Activated naive CD8-positive, alpha-beta T cell treated with anti-CD3 and anti-CD28 coated beads, Interleukin-2, amount 10 ng/mL, durations not matched to agents 7 days and 5 days (primary cell): ENCODE measurements at places on chromosomes 7 and 10. TPM values are rescaled to one million over a fixed set of nuclear protein-coding genes. Genes with fewer than 3 reads are reported as not detected.

DNA sequence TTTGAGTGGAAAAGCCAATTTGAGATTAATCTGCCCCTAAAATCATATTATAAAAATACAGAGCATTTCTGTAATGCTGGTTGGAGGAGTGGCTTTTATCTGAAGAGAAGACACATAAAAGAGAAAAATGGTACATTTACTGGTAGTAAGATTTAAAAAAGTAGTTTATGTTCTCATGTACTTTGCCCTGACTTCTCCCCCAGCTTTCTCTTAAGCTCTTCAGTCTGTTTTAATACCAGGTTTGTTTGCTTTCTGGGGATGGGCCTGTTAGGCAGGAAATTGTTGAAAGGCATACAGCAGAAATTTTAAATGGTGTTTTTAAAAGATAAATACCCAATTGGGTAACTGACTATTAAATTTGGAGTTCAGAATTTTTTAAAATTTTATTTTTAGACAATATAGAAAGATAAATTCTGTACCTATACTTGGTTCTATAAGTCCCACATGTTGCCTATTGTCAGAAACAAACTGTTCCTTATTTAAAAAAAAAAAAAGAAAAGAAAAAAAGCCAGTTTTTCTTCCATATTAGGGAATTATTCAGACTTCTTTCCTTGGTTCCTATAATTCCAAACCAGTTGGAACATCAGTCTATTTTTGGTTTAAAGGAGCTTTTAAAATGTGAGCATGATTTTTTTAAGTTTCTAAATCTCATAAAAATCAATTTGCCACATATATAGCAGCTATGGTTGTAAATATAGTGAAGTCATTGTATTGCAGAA lies 136.6 kb downstream of the ARID5B start:
- no peak for DNase-seq
- H3K36me3 ChIP-seq, result peaks cover 39% of the 10 kb centered on the region

DNA sequence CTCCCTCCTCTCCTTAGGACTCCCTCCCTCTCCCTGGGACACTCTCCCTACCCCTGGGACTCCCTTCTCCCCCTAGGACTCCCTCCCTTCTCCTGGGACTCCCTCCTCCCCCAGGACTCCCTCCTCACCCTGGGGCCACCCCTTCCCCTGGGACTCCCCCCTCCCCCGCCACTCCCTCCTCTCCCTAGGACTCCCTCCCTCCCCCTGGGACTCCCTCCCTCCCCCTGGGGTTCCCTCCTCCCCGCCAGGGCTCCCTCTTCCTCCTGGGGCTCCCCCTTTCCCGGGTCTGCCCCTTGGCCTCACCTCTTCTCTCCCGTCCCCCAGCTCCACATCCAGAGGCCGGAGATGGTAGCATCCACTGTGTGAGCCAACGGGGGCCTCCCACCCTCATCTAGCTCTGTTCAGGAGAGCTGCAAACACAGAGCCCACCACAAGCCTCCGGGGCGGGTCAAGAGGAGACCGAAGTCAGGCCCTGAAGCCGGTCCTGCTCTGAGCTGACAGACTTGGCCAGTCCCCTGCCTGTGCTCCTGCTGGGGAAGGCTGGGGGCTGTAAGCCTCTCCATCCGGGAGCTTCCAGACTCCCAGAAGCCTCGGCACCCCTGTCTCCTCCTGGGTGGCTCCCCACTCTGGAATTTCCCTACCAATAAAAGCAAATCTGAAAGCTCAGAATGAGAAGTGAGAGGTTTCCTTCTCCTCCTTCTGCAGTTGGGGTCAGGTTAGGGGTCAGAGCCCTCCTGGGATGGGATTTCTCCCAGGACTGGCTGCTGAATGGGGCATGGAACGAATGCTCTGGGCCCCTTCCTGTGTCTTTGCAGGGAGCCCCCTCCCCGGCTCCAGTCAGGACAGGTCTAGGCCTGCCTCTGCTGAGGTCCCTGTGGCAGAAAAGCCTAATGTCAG lies 1.4 kb upstream of the MUC17 start:
- H3K27me3 ChIP-seq, result peaks cover 8% of the 10 kb centered on the region
- peak overlapping the region; percentile 83 for H3K27ac ChIP-seq
- H3K4me1 ChIP-seq, result peaks cover 4% of the 10 kb centered on the region
- H3K36me3 ChIP-seq, result no peaks in the 10 kb centered on the region
- peak; percentile 39 for DNase-seq

The SPACDR gene
- 3.5 TPM for total RNA-seq

- H3K27ac ChIP-seq, result no peak overlapping the region
- peaks cover 43% of the 10 kb centered on the region for H3K27me3 ChIP-seq
- H3K4me3 ChIP-seq, result no peak overlapping the region
- H3K4me1 ChIP-seq, result no peaks in the 10 kb centered on the region
These were observed 1.0 kb downstream of the LRRTM3 start for GRCh38 chr10:66926841-66927240.

The STK32C gene
- total RNA-seq, result 12.5 TPM

The TSPAN12 gene
- not detected for total RNA-seq

DNA sequence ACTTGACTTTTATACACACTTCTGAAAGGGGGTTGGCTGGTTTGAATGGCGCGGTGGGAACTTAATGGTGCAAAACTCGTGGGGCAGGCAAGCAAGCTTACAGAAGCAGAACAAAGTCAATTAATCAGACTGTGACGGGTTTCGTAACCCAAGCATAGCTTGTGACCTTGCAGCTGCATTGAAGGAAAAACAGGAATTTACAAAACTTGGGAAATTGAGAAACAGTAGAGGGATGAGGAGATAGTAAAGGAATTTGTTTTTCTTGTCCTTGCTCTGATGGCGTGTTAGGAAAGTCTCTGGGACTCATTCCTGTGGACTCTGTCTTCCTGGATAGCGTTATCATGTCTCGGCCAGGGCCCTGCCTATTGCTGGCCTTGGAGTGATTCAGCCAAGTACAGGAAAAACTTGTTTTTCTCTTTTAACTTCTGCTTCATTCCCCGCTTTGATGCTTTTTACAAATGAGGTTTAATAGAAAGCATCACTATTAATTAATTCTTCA lies 220.0 kb upstream of the KCND2 start:
- H3K27me3 ChIP-seq, result no peaks in the 10 kb centered on the region
- no peak overlapping the region for H3K27ac ChIP-seq
- H3K4me3 ChIP-seq, result no peak overlapping the region
- H3K36me3 ChIP-seq, result no peaks in the 10 kb centered on the region

The ANXA8 gene
- 0.19 TPM for total RNA-seq

The HTR7 gene
- total RNA-seq, result not detected

The SLC4A2 gene
- 86.8 TPM for total RNA-seq

- no peaks in the 10 kb centered on the region for H3K36me3 ChIP-seq
- H3K27ac ChIP-seq, result no peak overlapping the region
- DNase-seq, result no peak
- no peaks in the 10 kb centered on the region for H3K27me3 ChIP-seq
- H3K4me1 ChIP-seq, result no peaks in the 10 kb centered on the region
These were observed 86.0 kb downstream of the FANK1 start for GRCh38 chr10:125982260-125982948.

- no peak for DNase-seq
- no peak overlapping the region for H3K27ac ChIP-seq
- H3K4me1 ChIP-seq, result no peaks in the 10 kb centered on the region
These were observed 40.7 kb upstream of the KMT2C start for GRCh38 chr7:152476551-152476950.

- no peaks in the 10 kb centered on the region for H3K4me1 ChIP-seq
- no peak for DNase-seq
- no peaks in the 10 kb centered on the region for H3K36me3 ChIP-seq
- H3K4me3 ChIP-seq, result no peak overlapping the region
These were observed 38.5 kb downstream of the MTURN start for GRCh38 chr7:30173058-30173897.

The UPK3B gene
- 2.7 TPM for total RNA-seq

- peaks cover 5% of the 10 kb centered on the region for H3K4me1 ChIP-seq
- H3K36me3 ChIP-seq, result peaks cover 5% of the 10 kb centered on the region
- no peaks in the 10 kb centered on the region for H3K27me3 ChIP-seq
- H3K27ac ChIP-seq, result no peak overlapping the region
- H3K4me3 ChIP-seq, result no peak overlapping the region
These were observed 71.1 kb downstream of the INPP5A start for GRCh38 chr10:132608511-132609195.

The CPA2 gene
- not detected for total RNA-seq

The ASB4 gene
- not detected for total RNA-seq

DNA sequence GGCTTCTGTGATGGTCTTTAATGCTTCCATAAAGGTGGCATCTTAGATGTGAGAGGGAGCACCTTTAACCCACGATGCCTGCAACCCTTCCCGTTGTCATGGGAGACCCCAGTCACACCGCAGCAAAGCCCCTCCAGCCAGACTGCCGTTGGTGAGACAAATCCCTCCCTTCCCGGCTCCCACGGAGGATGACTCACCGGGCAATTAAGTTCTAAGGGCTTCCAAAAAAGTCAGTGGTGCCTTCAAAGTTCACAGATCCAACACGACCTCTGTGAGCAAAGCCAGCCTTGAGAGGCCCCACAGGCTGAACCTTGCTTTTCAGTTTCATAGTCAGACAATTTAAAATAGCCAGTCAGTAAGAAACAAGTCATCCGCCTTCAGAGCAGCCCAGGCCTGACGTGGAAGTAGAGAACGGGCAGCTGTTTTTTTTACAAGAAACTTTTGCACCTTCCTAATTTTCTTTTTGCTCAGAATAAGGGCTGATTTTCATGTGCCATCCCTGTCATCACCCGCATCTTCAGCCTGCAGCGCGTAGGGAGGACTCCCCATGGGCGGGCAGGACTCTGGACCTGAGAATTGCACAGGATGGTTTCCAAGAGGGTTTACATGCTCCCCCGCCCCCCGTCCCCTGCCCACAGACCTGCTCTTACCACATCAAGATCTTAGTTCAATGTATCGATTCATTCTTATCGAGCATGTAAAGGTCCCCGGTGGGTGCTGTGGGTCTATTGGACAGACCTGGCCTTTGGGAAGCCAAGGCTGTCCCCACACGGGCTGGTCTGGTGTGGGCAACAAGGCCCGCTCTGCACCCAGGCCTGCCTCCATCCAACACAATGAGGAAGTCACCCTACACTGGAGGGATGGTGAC lies 333.9 kb downstream of the DNAJB6 start:
- no peaks in the 10 kb centered on the region for H3K36me3 ChIP-seq
- peaks cover 7% of the 10 kb centered on the region for H3K4me1 ChIP-seq
- no peak overlapping the region for H3K27ac ChIP-seq
- DNase-seq, result peak; percentile 12

The PDIA4 gene
- total RNA-seq, result 56.8 TPM

DNA sequence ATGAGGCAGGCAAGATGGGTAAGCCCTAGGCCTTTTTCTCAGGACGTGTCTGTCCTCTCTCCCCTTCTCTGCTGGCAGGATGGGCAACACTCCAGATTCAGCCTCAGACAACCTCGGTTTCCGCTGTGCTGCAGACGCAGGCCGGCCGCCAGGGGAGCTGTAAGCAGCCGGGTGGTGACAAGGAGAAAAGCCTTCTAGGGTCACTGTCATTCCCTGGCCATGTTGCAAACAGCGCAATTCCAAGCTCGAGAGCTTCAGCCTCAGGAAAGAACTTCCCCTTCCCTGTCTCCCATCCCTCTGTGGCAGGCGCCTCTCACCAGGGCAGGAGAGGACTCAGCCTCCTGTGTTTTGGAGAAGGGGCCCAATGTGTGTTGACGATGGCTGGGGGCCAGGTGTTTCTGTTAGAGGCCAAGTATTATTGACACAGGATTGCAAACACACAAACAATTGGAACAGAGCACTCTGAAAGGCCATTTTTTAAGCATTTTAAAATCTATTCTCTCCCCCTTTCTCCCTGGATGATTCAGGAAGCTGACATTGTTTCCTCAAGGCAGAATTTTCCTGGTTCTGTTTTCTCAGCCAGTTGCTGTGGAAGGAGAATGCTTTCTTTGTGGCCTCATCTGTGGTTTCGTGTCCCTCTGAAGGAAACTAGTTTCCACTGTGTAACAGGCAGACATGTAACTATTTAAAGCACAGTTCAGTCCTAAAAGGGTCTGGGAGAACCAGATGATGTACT lies 13.1 kb downstream of the PHKG1 start:
- no peak overlapping the region for H3K27ac ChIP-seq
- no peaks in the 10 kb centered on the region for H3K4me1 ChIP-seq
- no peak overlapping the region for H3K4me3 ChIP-seq
- H3K27me3 ChIP-seq, result no peaks in the 10 kb centered on the region
- peak; percentile 8 for DNase-seq
- peaks cover 6% of the 10 kb centered on the region for H3K36me3 ChIP-seq

GRCh38 chr7:100793806-100794660 lies 33.3 kb downstream of the EPHB4 start:
- DNase-seq, result no peak
- H3K27me3 ChIP-seq, result peaks cover 11% of the 10 kb centered on the region
- peaks cover 5% of the 10 kb centered on the region for H3K4me1 ChIP-seq
- no peak overlapping the region for H3K4me3 ChIP-seq
- no peak overlapping the region for H3K27ac ChIP-seq

GRCh38 chr10:5685764-5686240 lies 1.2 kb downstream of the TASOR2 start:
- H3K36me3 ChIP-seq, result peaks cover 4% of the 10 kb centered on the region
- no peak for DNase-seq
- H3K27ac ChIP-seq, result peak overlapping the region; percentile 97
- H3K4me1 ChIP-seq, result peaks cover 32% of the 10 kb centered on the region
- H3K4me3 ChIP-seq, result peak overlapping the region; percentile 98
- no peaks in the 10 kb centered on the region for H3K27me3 ChIP-seq

GRCh38 chr7:141039376-141039775 lies 24.6 kb upstream of the MRPS33 start:
- H3K4me1 ChIP-seq, result no peaks in the 10 kb centered on the region
- no peak overlapping the region for H3K4me3 ChIP-seq
- no peak for DNase-seq
- H3K36me3 ChIP-seq, result no peaks in the 10 kb centered on the region
- H3K27me3 ChIP-seq, result peaks cover 7% of the 10 kb centered on the region

- no peaks in the 10 kb centered on the region for H3K36me3 ChIP-seq
- no peak for DNase-seq
- H3K27me3 ChIP-seq, result peaks cover 6% of the 10 kb centered on the region
- no peak overlapping the region for H3K4me3 ChIP-seq
- peaks cover 28% of the 10 kb centered on the region for H3K4me1 ChIP-seq
- H3K27ac ChIP-seq, result no peak overlapping the region
These were observed 13.8 kb downstream of the CYTH3 start for GRCh38 chr7:6258440-6259182.

The C10orf62 gene
- total RNA-seq, result not detected

The BICC1 gene
- 0.06 TPM for total RNA-seq

GRCh38 chr7:4919969-4920766 lies 36.7 kb upstream of the RADIL start:
- H3K36me3 ChIP-seq, result no peaks in the 10 kb centered on the region
- DNase-seq, result no peak
- no peaks in the 10 kb centered on the region for H3K27me3 ChIP-seq
- H3K4me1 ChIP-seq, result no peaks in the 10 kb centered on the region

- no peak for DNase-seq
- no peaks in the 10 kb centered on the region for H3K27me3 ChIP-seq
- H3K4me3 ChIP-seq, result peak overlapping the region; percentile 63
- peaks cover 5% of the 10 kb centered on the region for H3K36me3 ChIP-seq
- peaks cover 77% of the 10 kb centered on the region for H3K4me1 ChIP-seq
These were observed 10.2 kb upstream of the IL2RA start for GRCh38 chr10:6072215-6072934.

The CPXM2 gene
- total RNA-seq, result not detected

The CRYGN gene
- total RNA-seq, result 0.91 TPM

DNA sequence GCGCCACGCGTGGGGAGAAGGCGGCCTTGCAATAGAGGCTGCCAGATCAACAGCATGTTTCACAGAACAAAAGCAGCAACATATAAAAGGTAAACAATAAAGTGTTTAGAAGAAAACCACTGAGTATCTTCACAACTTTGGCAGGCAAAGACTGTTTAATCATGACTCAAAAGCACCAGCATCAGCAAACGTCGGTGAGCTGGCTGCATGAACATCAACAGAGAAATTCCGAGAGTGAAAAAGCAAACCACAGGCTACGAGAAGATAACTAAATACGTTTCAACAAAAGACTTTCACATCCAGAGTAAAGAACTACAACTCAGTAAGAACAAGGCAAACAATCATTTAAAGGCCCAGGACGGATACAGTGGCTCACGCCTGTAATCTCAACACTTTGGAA lies 172.0 kb downstream of the MAD1L1 start:
- H3K27me3 ChIP-seq, result no peaks in the 10 kb centered on the region
- no peak overlapping the region for H3K27ac ChIP-seq
- H3K4me3 ChIP-seq, result no peak overlapping the region
- DNase-seq, result no peak
